Stimulated activated CD8-positive, alpha-beta memory T cell treated with anti-CD3 and anti-CD28 coated beads, Interleukin-2, amount 100 ng/mL, for 1 hour (primary cell): ENCODE measurements at places on chromosomes 1 and 21.
A peak's percentile ranks its signal among the peaks of the same experiment; 100 is the strongest.

- peak; percentile 62 for DNase-seq
Measured at GRCh38 chr1:153494976-153495535, 34.6 kb upstream of the S100A7 start.

DNA sequence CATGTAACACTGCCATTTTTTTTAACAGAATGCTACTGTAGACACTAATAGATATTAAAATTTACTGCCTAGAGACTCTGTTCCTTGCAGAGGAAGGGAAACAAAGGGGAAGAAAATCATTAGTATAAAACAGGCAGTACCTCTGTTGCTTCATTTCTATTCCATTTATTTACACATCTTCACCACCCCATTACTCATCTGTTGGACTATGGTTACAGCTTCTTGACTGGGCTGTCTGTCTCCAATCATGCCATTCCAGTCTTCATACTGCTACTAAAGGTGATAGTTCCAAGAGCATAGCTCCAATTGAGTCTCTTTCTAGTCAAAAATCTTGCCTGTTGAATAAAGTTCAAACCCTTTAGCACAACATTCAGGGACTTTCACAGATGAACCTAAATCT lies 22.2 kb upstream of the GPR25 start:
- no peak for DNase-seq

GRCh38 chr1:31145648-31146047 lies 80.1 kb upstream of the PUM1 start:
- DNase-seq = no peak

GRCh38 chr1:168260393-168260792 lies 20.3 kb upstream of the TBX19 start:
- no peak for DNase-seq

- DNase-seq = no peak
Measured at GRCh38 chr1:202951437-202951836, 6.7 kb downstream of the ADIPOR1 start.

DNA sequence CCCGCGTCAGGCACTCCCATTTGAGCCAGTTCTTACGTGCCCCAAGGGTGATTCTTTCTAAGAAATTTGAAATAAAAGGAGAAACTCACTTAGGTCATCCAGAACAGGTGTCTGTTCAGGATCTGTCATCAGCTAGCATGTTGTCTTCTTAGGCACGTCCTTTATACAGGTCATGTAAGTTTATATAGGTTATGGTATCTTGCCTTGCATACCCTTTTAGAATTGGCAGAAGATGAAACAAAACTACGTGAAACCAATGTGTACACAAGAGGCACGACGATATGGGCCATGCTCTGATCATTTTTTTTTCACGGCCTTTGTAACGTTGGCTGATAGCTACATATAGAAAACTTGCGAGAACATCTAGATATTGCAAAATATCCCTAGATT lies 579 bp upstream of the GTF2B start:
- no peak for DNase-seq

DNA sequence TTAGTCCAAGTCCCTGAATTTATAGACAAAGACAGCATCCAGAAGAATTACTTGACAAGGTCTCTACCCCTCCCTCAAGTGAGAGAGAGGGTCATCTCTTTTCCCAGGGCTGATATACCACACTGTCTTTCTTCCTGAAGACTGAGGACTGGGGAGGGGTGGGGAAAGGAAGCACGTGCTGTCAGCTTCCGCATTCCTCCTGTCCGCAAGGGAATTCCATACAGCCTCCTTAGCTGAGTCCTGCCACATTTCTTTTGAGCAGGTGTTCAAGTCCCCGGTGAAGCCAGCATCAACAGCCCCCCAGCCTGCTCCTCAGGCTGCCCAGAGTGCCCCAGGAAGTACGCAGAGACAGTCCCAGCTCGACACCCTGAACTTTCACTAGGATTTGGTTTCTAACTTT lies 34.2 kb downstream of the PCAT6 start:
- DNase-seq = no peak

DNA sequence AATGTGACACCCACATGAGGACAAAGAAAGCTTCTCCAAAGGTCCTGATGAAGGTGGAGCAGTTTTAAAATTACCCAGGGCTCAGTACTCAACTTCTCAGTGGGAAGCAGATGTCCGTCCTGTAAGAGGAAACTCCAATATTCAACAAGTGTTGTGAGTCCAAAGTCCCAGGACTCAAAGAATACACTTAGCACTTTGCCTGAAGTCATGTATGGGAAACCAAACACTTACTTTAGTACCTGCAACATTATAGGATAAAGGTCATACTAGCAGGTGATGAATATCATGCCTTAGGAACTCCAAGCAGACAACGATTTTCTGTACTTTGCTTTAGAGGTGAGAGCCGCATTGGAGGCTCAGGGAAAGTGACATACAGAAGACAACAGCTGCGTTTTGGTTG lies 37.2 kb upstream of the ST6GALNAC3 start:
- no peak for DNase-seq

DNA sequence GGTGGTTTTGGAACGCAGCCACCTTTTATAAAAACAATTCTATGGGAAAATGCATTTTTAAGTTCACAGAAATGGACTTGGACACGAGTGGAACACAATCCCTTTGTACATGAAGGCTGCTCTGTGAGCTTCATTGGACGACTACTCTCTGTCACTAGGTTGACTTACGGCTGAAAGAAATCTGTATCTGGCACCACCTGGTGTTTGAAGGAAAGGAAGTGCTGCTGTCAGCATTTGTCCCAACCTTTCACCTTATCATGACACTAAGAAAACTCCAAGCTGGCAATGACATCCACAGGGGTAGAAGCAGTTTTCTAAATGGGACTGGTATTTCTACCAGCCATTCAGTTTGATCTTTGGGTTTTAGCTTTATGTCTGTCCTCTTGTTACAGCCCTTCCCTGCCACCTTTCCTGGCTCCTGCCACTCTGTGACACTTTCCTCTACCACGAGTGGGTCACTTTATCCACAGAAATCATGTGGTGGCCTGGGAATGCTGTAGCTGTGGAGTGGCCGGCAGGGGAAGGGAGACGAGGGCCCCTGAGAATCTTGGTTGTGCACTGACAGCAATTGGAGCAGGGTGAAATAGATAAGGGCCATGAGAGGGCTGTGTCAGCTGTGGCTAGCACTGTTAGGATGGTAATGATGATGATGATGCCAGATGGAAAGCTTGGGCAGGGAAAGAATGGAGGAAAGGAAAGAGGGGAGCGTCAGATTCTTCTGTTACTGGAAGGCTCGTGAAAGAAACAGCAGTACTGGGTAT lies 85.2 kb downstream of the TBX19 start:
- no peak for DNase-seq

- DNase-seq = no peak
Measured at GRCh38 chr1:236844499-236845271, 49.6 kb downstream of the MTR start.

DNA sequence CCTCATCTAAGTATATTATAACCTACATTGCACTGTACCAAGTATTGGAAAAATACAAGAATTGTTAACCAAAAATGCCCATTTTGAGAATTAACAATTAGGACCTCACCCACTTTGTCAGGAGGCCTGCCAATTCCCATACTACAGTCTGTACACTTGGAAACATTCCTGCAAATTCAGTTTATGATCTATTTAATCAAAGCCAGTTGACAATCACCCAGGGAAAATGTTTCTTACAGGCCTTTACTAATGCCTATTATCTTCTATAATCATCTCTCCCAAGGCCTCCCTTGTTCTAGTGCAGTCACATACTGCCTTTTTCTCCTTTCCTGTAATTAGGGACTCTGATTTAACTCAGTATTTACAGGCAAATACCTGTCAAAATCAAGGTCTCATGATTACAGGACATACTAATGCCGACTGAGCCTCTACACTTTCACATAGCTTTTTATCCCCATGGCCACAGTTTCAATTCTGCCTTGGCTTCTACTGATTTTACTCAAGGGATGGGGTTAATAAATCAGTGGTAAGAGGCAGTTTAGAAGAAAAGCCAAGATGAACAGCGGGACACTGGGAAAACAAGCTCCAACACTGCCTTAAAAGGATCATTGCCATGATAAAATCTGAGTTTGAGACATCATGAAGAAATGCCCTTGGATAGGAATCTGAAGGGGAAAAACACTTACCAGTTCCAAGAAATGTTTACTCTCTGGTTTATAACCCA lies 338.7 kb downstream of the VAV3 start:
- DNase-seq = no peak

GRCh38 chr1:158020886-158021620 lies 27.6 kb downstream of the KIRREL1 start:
- no peak for DNase-seq

DNA sequence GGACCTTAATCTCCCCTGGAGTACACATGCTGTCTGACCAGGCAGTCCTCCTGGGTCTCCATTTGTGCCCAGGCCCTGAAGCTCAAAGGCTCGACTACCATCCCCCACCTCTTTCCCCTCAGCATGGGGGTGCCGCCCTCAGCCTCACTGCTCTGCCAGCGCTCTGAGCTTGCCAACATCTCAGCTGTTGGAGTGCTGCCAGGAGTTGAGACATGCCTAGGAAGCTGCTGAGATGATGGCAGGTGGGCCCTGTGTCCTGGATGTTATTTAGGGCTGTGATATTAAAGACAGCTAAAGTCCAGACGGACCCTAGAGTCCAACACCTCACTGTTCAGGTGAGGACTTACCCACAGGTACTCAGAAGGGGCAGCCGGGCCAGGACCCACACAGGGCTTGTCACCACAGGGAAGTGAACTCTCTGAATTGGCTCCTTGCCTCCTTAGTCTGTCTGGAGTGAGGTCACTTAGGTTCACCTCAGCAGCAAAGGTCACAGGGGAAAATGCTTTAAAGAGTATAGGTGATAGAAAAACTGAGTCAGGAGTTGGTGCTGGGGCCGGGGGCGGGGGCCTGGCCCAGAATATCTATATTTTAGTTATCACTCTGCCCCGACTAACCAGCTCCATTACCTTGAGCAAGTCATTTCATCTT lies 19.7 kb upstream of the KCNC4 start:
- no peak for DNase-seq

GRCh38 chr1:47189844-47190508 lies at the start of gene PDZK1IP1:
TSS of gene PDZK1IP1 (minus strand) at chr1:47190036. CDS start at chr1:47189932, 104 bp downstream.
- DNase-seq = no peak

DNA sequence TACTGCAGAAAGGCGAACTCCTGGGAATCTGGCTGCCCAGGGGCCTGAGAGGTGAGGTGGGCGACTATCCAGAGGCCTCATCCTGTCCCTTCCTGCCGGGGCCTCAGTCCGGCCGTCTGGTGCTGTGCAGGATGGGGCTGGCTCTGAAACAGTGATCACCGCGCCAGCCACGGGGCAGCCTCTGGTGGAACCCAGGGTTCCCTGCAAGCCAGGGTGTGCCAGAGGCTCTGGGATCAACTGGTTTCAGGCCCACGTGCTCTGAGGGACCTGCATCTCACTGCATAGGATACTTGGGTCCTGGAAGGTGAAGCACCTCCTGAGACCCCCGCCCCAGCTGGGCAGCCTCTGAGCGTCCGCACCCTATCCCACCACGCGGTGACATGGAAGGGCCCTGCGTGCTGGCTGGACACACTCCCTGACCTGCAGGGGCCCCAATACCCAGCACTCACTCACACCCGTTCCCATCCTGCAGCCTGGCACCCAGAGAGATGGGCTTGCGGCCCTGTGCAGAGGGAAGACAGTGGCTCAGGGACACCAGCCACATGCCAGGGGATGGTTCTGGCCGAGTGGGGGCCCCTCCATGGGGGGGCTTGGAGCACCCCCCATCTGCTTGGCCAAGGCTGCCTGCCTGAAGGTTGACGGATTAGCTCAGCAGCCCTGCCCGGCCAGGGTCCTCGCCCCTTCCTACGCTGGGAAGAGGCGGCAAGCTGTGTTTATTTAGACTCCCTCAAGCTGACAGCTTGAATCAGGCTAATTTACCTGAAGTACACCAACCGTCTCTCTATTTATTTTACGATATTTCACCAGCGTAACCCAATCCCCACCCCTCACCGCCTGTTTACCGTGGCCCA lies 64.3 kb upstream of the TTC34 start:
- no peak for DNase-seq

- DNase-seq = no peak
Measured at GRCh38 chr1:229230140-229230892, 40.6 kb upstream of the RAB4A start.

DNA sequence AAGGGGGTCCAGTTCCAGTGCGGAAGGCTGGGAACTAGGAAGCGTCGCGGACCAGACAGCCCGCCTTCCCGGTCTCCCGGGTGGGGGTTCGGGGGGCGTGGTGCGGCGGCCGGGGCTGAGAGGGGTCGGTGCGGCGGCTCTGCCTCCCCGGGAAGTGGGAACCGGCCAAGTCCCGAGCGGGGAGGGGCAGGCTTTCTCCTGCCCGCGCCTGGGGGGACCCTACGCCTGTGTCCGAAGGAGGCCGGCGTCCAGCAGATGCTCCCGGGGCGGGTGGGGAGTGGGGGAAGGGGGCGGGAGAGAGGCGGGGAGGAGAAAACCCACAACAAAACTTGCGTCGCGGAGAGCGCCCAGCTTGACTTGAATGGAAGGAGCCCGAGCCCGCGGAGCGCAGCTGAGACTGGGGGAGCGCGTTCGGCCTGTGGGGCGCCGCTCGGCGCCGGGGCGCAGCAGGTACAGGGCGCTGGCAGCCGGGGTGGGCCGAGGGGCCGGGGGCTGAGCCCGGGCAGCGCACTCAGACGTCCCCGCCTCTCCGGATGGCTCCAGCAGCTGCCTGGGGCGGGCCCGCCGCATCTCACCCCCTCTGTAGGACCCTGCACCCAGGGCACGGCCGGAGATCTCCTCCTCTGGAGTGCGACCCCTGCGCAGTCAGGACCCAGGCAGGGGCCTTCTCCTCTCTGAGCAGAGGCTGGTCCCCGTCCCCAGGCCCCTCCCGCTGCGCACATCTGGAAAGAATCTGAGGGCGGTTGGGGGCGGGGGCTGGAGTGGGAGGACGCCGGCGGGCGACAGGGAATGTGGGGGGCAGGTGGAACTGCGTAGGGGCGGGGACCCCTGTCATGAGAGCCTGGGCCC lies at the start of gene PODN:
TSS of gene PODN (plus strand) at position 355 of the 849 bp plus-strand sequence. CDS start 7,643 bp downstream, outside the sequence.
- no peak for DNase-seq

- no peak for DNase-seq
Measured at GRCh38 chr1:205929496-205930194, 13.6 kb downstream of the SLC26A9 start.

DNA sequence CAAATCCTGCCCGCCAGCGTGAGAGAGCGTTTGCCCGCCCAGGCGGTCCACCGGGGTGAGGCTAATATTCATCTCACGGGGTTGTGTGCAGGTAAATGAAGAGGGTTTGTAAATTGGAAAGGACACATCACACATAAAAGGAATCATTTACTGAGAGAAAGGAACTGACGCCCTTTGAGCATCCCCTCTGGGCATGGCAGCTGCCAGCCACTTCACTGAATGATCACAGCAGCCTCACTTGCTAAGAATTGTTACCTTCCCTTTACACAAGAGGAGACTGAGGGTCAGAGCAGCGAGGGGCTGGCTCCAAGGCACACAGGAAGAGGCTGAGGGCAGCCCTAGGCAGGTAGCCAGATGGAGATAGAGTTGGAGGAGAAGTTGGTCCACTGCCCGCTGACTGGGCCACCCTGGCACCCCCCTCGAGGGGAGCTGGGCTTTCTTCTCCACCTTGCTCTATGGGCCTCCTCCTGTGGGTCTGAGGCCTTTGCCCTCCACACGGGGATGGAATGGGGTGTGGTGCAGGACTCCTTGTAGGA lies 96.0 kb downstream of the FOXD2 start:
- DNase-seq = no peak

- DNase-seq = no peak
Measured at GRCh38 chr1:19066248-19066873, 109.9 kb upstream of the IFFO2 start.

- peak; percentile 30 for DNase-seq
Measured at GRCh38 chr1:235253219-235253962, 74.6 kb downstream of the ARID4B start.
